ENCODE measurements at places on chromosomes 13 and 19. TPM values are rescaled to one million over a fixed set of nuclear protein-coding genes. Genes with fewer than 3 reads are reported as not detected.

The FCGBP gene
- total RNA-seq: 3.1 TPM

The CAPN12 gene
- not detected for total RNA-seq

The IZUMO2 gene
- total RNA-seq: not detected

The KCNC3 gene
- 2.3 TPM for total RNA-seq

The HSD17B14 gene
- 2.5 TPM for total RNA-seq

The CLEC17A gene
- 0.31 TPM for total RNA-seq

The KRTDAP gene
- not detected for total RNA-seq

The PTGER1 gene
- total RNA-seq: not detected

The CATSPERD gene
- not detected for total RNA-seq

The RNF17 gene
- not detected for total RNA-seq

The ZNF99 gene
- total RNA-seq: 0.16 TPM

The B3GNT8 gene
- total RNA-seq: 0.16 TPM

The LILRA1 gene
- 0.16 TPM for total RNA-seq

The RFPL4A gene
- not detected for total RNA-seq

The KLK5 gene
- not detected for total RNA-seq
